WERI-Rb-1 (cell line): ENCODE measurements at places on chromosomes 5 and 9.

DNA sequence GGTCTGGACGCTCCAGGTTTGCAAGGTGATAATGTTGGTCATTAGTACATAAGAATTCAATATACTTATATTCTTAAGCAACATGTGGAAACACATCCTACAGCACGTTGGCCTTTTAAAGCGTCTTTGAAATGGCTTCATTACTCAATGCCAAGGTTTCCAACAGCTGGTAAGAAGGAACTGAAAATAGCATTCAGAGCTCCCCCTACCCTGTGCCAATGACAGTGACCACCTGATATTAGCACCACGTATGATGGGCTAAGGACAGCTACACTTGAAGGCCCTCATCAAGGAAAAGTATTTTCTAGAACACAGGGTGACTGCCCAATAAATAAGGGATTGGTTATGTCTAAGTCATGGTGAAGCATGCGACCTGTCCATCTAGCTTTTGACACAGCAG lies 9.9 kb downstream of the ZNF622 start:
- DNase-seq: no peak

GRCh38 chr5:32949286-32949970 lies 238.3 kb downstream of the NPR3 start:
- DNase-seq: no peak

- no peak for DNase-seq
Measured at GRCh38 chr5:80069918-80070318, 34.8 kb downstream of the THBS4 start.

DNA sequence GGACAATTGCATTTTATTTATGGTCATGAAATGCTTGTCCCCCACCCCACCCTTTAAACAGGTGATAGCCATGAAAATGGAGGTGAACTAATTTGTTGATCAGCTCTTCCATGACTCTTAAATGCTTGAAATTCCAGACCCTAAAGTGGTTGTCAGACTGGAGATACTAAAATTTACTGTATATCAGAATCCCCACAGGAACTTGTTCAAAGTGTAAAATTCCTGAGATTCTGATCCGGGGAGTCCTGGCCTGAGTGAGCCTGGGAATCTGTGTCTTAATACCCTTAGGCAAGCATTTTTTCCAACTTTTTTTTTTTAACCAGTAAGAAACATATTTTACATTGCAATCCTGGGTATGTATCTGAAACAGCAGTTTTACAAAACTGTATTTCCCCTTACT lies 4.7 kb downstream of the SKP2 start:
- DNase-seq: no peak

DNA sequence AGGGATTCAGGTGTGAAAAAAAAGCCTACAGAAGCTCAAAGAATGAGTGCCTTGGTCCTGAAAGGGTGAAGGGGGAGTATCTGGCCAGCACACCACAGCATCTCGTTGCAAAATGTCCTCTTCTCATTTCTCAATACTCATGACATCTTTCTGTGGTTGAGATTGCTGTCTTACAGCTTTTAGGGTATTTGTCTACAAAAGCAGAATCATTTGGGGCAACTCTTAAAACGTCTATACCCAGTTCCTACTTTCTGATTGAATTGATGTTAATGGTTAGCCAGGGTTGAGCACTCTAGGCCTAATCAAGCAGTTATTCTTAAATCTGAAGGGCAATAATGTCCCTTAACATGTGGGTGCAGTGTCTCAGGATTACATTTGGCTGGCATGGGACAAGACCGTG lies 21.2 kb upstream of the PCSK5 start:
- DNase-seq: no peak

- no peak for DNase-seq
Measured at GRCh38 chr9:107388890-107389289, 100.7 kb downstream of the KLF4 start.

GRCh38 chr9:25397746-25398145 lies 280.5 kb downstream of the TUSC1 start:
- no peak for DNase-seq

DNA sequence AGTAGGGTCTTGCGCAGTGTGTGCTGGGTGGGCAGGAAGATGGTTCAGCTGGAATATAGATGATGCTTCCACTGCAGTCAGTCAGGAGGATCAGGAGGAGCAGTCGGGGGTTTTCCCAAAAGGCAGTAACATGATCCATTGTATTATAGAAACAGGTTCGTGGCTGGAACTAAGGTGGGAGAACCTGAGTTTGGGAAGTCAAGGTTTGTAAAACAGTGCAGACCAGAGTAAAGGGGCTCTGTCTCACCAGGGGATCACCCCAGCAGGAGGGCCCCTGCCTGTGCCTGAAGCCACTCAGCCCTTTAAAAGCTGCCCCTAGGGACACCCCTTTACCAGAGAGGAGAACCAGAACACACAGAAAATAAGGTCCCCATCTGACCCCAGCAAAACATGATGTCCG lies 213.4 kb downstream of the AUH start:
- no peak for DNase-seq

DNA sequence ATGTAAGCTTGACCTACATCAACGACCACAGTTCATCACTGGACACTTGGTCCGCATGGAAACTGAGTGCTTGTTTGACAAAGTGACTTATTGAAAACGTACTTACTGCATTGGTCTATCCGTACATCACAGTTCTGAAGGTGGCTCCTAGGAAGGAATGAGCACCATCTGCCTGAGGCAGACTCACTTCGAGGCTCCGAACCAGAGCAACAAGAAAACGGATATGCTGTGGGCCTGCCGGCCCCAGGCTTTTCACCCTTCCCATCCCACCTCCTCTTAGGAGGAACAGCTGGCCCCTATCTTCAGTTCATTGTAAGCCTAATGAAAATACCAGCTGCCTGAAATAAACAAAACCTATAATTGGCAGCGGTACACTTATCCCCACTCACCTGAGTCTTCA lies 67.2 kb upstream of the TSLP start:
- no peak for DNase-seq

- no peak for DNase-seq
Measured at GRCh38 chr5:150320044-150320613, 17.4 kb upstream of the ARSI start.

- DNase-seq: no peak
Measured at GRCh38 chr9:14909961-14910805, at the start of gene FREM1. TSS of gene FREM1 (minus strand) at chr9:14910428. CDS start at chr9:14868977, 41,451 bp downstream.
